ENCODE measurements at places on chromosomes 16 and 17.

- H3K4me3 ChIP-seq, result no peak overlapping the region
- H3K36me3 ChIP-seq, result peaks cover 15% of the 10 kb centered on the region
- no peak overlapping the region for H3K27ac ChIP-seq
- DNase-seq, result peak; percentile 54
Observed at GRCh38 chr16:70160821-70161220, 12.8 kb upstream of the CLEC18C start.

DNA sequence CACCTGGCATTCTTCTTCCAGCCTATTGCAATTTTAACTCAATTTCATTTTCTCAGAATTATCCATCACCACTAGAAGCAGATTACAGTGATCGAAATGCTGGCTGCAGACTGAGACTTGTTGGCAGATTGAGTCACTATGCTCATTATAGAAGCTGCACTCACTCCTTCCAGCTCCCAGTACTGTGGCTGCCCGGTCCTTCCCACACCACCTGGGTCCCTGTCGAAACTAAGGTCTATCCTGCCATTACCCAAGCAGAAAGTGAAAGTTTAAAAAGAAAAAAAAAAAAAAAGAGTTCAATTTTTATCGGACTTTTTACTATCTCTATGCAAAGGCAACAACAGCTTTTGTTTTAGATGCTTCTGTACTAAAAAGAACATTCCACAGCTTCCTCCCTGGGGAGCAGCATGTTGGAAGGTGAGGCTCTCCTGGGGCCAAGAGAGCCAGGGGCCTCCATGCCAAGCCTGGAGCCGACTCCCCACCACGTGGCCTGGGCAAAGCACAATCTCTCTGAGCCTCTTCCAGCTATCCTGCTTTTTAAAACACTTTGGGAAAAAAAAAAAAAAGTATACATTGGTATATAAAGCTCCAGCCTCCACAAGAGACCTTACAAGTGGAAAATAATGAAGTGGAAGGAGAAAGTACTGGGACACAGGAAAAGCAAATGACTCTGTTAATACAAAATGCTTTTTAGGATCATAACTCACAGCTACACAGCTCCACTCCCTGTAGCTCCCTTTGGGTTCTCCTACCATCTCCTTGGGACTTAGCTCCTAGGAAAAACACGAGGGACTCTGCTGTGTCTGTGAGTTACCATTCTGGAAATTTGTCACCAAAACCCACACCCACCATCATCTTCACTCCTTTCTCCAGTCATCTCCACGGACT is 77.8 kb downstream of the USP31 start:
- H3K27ac ChIP-seq, result no peak overlapping the region
- H3K4me1 ChIP-seq, result no peaks in the 10 kb centered on the region
- no peaks in the 10 kb centered on the region for H3K27me3 ChIP-seq
- peaks cover 10% of the 10 kb centered on the region for H3K36me3 ChIP-seq

DNA sequence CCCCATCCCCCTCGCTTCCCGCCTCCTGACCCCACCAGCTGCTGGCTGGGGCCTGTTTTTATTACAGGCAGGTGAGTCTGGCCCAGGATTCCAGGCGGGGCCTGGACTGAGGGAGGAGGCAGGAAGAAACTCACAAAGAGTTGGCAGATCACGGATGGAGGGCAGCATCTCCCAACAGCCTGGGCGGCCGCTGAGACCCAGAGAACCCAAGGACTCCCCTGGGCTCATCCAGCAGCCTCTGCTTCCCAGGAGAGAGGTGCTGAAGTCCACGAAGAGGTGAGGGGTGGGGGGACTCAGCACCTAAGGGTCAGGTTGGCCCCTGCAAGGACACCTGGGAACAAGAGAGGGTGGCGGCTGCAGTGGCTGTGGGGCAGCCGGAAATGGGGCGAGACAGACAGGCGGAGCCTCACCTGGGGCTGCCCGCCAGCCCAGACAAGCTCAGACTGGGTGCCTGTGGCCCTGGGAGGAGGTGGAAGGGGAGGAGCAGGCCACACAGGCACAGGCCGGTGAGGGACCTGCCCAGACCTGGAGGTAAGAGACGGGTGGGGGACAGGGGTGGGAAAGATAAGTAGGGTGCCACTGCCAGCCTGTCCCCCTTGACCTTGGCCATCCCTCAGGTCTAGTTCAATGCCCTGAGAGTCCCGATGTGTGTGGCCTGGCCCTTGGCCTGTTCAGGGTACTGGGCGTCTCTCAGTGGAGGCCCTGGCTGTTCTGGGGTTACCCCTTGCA is 8.7 kb upstream of the ADGRG1 start:
- DNase-seq, result no peak
- peaks cover 5% of the 10 kb centered on the region for H3K4me1 ChIP-seq
- H3K4me3 ChIP-seq, result no peak overlapping the region
- no peak overlapping the region for H3K27ac ChIP-seq
- H3K36me3 ChIP-seq, result no peaks in the 10 kb centered on the region
- no peaks in the 10 kb centered on the region for H3K27me3 ChIP-seq

- H3K4me1 ChIP-seq, result peaks cover 19% of the 10 kb centered on the region
- no peaks in the 10 kb centered on the region for H3K27me3 ChIP-seq
- H3K4me3 ChIP-seq, result no peak overlapping the region
- peaks cover 48% of the 10 kb centered on the region for H3K36me3 ChIP-seq
- H3K27ac ChIP-seq, result peak overlapping the region; percentile 58
Observed at GRCh38 chr17:49618028-49618611, 42.4 kb downstream of the NXPH3 start.
